IMR-90 (cell line): ENCODE measurements at places on chromosomes 5 and 9. TPM values are rescaled to one million over a fixed set of nuclear protein-coding genes. Genes with fewer than 3 reads are reported as not detected.
A peak's percentile ranks its signal among the peaks of the same experiment; 100 is the strongest.

Gene MZB1
- total RNA-seq, result not detected in 2 replicates

Gene MYO10
- total RNA-seq, result 93.0 and 115 TPM in 2 replicates

GRCh38 chr5:127899214-127899610 is 184.4 kb upstream of the SLC12A2 start:
- peak; percentile 54 for DNase-seq

DNA sequence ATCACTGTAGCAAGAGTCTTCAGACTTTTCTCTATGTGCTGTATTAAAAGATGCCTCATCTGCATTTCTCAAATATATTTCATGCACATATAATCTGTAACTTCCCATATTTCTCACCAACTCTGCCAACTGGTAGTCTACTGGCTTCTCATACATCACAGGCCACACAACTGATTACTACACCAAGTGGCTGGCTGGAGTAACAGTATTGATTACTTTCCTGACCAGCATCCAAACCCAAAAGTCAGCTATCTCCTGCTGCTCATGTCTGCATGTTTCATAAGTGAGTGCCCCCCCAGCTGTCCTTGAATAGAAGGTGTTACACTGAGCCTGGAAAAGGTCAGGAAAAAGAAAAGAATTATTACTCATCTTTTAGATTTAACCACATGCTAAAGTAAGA is 17.4 kb downstream of the ERCC8 start:
- DNase-seq, result no peak
